ENCODE measurements at places on chromosomes 12 and 14. TPM values are rescaled to one million over a fixed set of nuclear protein-coding genes. Genes with fewer than 3 reads are reported as not detected.

Gene RNASE4
- 7.4 TPM for total RNA-seq

Gene VAMP1
- 13.4 TPM for total RNA-seq

Gene SETD1B
- 4.7 TPM for total RNA-seq

Gene DACT1
- total RNA-seq, result 35.8 TPM

Gene RPS26
- total RNA-seq, result 313 TPM

Gene PHETA1
- 11.3 TPM for total RNA-seq

Gene ATF7
- 14.7 TPM for total RNA-seq

Gene WBP11
- total RNA-seq, result 15.5 TPM

Gene HOXC12
- under 0.01 TPM for total RNA-seq

Gene MGST1
- total RNA-seq, result 92.8 TPM

Gene HOXC5
- 1.3 TPM for total RNA-seq

Gene NOVA1
- total RNA-seq, result 1.9 TPM

Gene METTL17
- total RNA-seq, result 34.5 TPM

Gene SIX6
- not detected for total RNA-seq

Gene FOXG1
- total RNA-seq, result not detected

Gene GPR132
- under 0.01 TPM for total RNA-seq

Gene TMCC3
- 1.6 TPM for total RNA-seq

Gene OAS3
- total RNA-seq, result 12.5 TPM

Gene ULK1
- total RNA-seq, result 11.7 TPM

Gene PTCSC3
- not detected for total RNA-seq

Gene MLH3
- 21.6 TPM for total RNA-seq

Gene CCDC38
- not detected for total RNA-seq

Gene CRACR2A
- total RNA-seq, result 15.5 TPM

Gene NYNRIN
- 11.6 TPM for total RNA-seq

Gene LRP1
- 228 TPM for total RNA-seq

Gene TGM1
- total RNA-seq, result 2.2 TPM

Gene B4GALNT3
- total RNA-seq, result under 0.01 TPM

Gene MANSC1
- 2.3 TPM for total RNA-seq

Gene MYF5
- not detected for total RNA-seq

Gene IFI27
- total RNA-seq, result 51.4 TPM

Gene CACNA2D4
- 0.97 TPM for total RNA-seq

Gene NTF3
- total RNA-seq, result 7.4 TPM

Gene TMEM132C
- not detected for total RNA-seq

Gene OASL
- under 0.01 TPM for total RNA-seq

Gene TM7SF3
- 62.5 TPM for total RNA-seq

Gene IQSEC3
- total RNA-seq, result under 0.01 TPM

Gene KRT72
- total RNA-seq, result not detected

Gene AKAP3
- total RNA-seq, result 1.3 TPM

Gene EPYC
- total RNA-seq, result not detected

Gene CCDC197
- not detected for total RNA-seq

Gene SLCO1B1
- not detected for total RNA-seq

Gene FBXO21
- 48.4 TPM for total RNA-seq

Gene AICDA
- total RNA-seq, result not detected

Gene SSPN
- total RNA-seq, result 11.6 TPM

Gene SMIM41
- total RNA-seq, result 0.43 TPM

Gene C12orf50
- total RNA-seq, result not detected

Gene MYL6
- 2,015 TPM for total RNA-seq

Gene GPR162
- total RNA-seq, result 2.6 TPM

Gene PRPF40B
- total RNA-seq, result 11.3 TPM

Gene ASIC1
- total RNA-seq, result 1.6 TPM

Gene ACOT4
- 1.7 TPM for total RNA-seq

Gene CCDC177
- not detected for total RNA-seq

Gene NFYB
- 28.5 TPM for total RNA-seq

Gene AMIGO2
- 62.2 TPM for total RNA-seq

Gene ACSS3
- 26.8 TPM for total RNA-seq

Gene KRT71
- not detected for total RNA-seq
